NCI-H2081 (cell line): ENCODE measurements at places on chromosomes 1 and 21.

- DNase-seq, result no peak
These were observed 25.5 kb downstream of the CD58 start for GRCh38 chr1:116545359-116545705.

DNA sequence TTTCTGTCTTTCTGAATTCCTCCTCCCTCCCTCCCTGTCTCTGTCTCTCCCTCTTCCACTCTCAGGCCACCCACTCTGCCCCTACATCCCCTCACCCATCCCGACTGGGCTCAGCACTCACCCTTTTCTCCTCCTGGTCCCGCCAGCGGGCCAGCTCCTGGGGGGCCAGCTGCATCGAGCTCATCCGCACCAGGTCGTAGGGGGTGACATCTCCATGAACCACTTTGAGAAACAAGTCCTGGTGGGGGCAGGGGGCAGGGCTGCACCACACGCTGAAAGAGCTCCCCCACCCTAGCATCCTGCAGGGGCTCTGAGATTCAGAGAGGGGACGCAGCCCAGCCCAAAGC is 17.8 kb downstream of the SPOCD1 start:
- DNase-seq, result no peak

- no peak for DNase-seq
These were observed 95.6 kb downstream of the RERE start for GRCh38 chr1:8721679-8722324.

- DNase-seq, result peak; percentile 95
These were observed 64.8 kb downstream of the ALPL start for GRCh38 chr1:21573971-21574465.

DNA sequence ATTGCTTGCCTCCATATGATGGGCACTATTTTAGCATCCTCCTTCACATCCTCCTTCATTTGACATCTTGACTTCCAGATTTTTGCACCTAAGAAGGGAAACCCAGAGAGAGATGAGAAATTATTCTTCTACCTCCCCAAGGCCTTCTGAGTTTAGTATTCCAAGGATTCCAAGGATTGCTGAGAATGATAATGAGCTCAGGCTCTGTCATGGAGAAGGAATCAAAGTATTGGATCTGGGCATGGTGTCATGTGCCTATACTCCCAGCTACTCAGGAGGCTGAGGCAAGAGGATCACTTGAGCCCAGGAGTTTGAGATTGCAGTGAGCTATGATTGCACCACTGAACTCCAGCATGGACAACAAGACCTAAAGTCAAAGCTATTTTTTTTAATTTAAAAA is 26.6 kb upstream of the ZNF281 start:
- no peak for DNase-seq

DNA sequence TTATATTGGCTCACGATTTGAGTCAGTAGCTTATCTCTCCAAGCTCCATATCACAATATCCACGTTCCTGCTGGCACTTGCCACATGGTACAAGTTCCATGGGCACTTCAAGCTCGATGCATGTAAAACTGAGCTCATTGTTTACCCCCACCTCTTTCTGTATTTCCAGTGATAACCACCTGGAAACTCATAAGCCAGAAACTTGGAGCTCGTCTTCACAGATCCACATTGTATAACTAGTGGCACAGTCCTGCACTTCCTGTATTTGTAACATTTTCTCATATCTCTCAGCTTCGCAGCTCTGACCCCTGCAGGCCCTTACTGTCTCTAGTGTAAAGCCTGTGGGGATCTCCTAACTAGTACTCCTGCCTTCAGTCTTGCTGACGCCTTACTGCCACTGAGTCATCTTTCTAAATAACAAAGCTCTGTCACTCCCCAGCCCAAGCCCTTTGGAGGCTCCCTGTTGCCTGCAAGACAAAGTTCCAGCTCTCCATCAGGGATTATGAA is 6.5 kb upstream of the C2CD4D start:
- DNase-seq, result no peak

- DNase-seq, result no peak
These were observed 81.9 kb downstream of the CASZ1 start for GRCh38 chr1:10714337-10715114.

DNA sequence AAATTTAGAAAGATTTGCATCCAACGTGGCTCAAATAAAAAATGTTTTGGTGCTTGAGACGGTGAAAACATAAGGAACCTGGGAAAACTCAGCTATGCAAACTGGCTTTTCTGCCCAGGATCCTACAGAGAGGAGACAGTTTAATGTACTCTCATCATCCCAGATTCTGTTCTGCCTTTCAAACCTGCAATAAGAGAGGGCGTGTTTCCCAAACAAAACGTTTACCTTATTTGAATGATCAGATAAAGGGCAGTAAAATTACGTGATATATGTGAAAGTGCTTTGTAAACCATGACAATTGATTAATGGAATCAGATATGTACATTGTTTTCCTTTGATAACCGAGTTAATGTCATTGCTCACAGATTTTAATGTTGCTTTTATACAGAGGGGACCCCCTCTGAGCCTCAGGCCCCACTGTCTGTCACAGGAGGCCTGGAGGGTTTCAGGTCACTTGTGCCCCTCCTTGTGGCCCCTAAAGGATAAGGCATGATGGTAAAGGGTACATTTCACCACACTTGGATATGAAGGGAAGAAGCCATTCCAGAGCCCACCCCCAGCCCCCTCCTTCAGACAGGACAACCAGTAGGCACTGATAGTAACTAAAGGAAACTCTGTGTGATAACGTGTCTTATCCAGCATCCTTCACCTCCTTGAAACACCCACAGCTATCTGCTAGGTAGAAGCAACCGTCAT is 157.6 kb downstream of the EDEM3 start:
- DNase-seq, result no peak

DNA sequence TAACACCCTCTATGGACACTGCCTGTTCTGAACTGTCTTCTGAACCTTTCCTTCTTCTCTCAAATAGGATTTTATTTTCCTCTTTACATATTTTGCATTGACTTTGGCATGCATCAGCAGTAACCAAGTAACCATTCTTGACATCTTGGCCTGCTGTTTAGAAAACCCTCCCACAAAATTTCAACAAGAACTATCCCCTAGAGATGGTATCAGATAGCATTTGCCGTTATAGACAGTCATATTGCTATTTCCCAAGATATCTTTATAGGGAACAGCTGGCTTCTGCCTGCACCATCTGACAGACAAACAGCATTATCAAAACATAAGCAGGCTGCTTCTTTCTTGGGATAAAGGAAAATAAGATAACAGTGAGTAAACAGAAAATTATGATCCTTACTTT is 54.7 kb downstream of the LHX8 start:
- DNase-seq, result no peak

DNA sequence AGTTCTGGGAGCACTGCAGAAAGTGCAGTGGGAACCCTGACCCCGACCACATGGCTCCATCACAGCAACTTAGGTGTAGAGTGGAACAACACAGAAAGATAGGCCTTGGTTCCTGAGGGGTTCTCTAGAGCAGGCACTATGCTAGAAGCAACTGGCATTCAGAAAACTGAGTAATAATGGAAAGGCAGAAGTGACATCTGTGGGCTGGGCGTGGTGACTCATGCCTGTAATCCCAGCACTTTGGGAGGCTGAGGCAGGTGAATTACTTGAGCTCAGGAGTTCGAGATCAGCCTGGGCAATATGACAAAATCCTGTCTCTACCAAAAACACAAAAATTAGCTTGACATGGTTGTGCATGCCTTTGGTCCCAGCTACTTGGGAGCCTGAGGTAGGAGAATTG is 5.3 kb downstream of the MRPS15 start:
- no peak for DNase-seq

DNA sequence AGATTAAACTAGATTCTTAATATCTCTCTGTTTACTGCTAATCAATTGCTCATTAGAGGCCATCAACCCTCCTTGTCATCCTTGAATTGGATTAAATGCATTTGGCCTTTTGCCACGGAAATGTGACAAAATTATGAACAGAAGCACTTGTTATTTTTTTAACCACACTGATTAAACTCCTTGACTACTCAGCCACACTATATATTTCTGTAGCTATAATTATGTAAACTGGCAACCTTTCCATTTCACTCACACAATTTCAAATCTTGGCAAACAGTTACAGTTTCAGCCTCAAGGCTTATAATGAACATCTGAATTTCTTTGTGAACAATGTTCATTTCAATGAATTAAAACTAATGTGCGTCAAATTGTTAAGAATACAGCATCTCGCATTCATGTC is 10.1 kb downstream of the ADAMTS5 start:
- no peak for DNase-seq

DNA sequence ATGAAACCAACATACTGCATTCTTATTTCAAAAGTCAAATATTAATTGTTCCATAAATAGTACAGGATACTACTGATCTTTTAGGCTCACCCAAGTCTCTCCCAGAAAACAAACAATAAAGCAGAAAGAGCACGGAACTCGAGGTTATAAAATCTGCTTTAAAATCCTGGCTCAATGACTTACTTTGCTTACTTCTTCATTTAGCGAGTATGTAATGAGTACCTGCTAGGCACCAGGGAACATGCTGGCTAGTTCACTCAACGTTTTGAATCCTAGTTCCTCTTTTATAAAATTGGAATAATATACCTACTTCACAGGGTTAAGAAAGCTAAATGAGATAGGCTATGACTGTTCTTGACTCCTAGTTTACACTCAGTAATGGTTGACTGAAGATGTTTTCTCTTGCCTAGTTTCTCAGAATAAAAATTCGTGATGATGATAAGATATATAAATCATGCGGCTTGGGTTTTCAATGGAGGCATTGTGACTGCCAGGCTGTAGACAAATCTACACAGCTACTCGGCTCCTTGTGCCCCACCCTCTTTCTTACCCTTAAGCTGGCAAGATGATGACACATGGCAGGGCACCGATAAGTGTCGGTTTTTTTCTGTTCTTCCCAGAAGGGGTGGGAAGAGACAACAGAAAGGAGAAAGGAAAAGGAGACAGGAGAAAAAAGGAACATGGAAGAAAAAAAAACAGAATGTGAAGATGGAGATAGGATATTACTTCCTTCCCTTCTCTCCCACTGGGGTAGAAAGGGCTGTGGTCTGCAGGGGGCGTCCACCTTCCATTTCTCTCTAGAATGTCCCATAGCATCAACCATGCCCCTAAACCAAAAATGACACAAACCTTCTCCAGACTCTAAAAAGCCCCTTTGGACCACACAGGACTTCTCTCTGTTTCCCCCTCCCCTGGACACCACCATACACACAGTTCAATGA is 507.1 kb downstream of the SMYD3 start:
- no peak for DNase-seq
